ENCODE measurements at places on chromosomes 3 and 15. TPM values are rescaled to one million over a fixed set of nuclear protein-coding genes. Genes with fewer than 3 reads are reported as not detected.

ICE2 gene
- total RNA-seq = 36.0 TPM

SLC51A gene
- total RNA-seq = not detected

C3orf85 gene
- not detected for total RNA-seq

PGBD4 gene
- 1.4 TPM for total RNA-seq

ALPK3 gene
- 3.9 TPM for total RNA-seq

COMMD4 gene
- 54.3 TPM for total RNA-seq

FES gene
- total RNA-seq = 28.0 TPM

CHRNB4 gene
- 2.5 TPM for total RNA-seq

Measured in sigmoid colon (tissue), 7 donors.